CD8-positive, alpha-beta T cell (primary cell): ENCODE measurements at places on chromosomes 6 and 20.

DNA sequence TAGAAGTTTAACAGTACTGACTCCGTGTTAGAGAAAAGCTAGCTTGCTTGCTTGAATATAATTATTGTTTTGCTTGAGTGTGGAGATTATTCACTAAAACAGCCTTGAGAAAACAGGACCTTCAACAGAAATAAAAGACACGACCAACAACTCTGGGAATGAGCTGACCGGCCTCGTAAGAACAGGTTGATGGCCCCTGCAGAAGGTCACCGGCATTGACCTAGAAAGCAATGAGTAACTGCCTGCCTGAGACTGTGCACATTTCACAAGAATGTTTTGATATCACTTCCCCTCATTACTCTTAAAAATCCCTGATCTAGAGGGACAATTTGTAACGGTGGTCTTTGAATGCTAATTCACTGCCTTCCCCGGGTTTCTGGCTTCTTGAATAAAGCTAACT is 49.4 kb downstream of the SEL1L2 start:
- no peak for DNase-seq

GRCh38 chr6:88982720-88983119 is 19.3 kb upstream of the RNGTT start:
- no peak for DNase-seq

GRCh38 chr6:90227213-90227612 is 69.4 kb downstream of the BACH2 start:
- DNase-seq = no peak

GRCh38 chr6:92577077-92577719 is 842.2 kb downstream of the EPHA7 start:
- DNase-seq = no peak

DNA sequence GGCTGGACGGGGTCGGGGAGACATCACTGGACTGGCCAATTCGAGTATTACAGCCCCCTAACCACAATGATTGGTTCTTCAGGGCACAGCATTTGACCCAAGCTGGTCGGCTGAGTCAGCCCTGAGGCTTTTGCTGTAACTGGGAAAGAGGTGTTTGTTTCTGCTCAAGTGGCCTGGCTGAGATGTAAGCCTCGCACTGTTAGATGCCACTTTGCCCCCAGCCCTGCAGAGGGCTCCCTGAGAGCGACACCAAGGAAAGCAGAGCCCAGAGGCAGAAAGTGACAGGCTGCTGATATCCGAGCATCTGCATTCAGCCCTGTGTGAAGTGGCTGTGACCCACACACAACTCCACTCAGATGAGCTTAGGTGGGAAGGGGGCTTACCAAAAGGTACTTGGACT is 19.4 kb downstream of the ERGIC3 start:
- DNase-seq = peak; percentile 24

- no peak for DNase-seq
These were observed 55.8 kb upstream of the TFAP2D start for GRCh38 chr6:50657513-50657912.

- DNase-seq = no peak
These were observed 22.6 kb downstream of the GHRH start for GRCh38 chr20:37238935-37239451.

DNA sequence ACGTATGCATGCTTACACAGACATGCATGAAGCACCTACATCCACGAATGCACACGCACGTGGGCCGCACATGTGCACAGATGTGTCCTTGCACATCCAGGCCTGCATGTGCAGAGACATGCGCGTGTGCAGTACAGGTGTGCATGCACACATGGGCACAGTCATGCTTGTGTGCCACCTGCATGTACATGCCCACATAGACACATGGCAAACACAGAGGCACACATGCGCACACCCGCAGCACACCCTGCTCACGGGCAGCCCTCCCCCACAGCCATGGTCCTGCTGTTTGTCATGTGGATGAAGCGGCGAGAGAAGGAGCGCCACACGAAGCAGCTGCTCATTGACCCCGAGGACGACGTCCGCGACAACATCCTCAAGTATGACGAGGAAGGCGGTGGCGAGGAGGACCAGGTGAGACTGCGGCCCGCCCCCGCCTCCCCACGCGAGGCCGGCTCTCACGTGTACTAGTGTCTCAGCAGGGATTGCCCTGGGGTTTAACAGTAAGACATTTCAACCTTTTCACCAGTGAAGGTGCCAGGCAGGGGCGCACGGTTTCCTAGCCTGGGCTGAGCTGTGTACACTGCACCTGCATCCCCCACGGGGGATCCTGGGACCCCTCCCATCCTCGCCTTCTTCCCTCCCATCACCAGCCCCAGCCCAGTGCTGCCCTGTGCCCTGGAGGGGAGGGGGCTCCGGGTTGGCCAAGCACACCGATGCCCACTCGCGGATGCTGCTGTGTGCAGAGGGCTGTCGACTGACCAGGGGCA is 132.8 kb downstream of the TAF4 start:
- DNase-seq = no peak

DNA sequence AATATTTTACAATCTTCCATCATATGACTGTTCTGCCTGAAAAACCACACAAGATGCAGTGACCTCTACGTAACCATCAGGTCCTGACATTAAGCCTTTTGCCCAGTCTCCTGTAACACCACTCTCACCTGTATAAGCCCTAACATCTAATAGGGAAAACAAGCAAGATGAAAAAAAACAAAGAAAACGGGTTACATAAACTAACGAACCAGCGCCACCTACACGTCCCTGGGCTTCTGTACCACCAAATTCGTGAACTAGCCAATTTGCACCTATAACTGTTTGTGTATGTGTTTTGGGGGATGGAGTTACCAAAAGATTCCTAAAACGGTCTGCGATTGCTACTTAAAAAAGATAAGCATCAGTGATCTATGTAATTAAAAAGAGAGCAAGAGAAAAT is 70.2 kb downstream of the BLOC1S5 start:
- no peak for DNase-seq
